ENCODE measurements at places on chromosomes 5 and 9. TPM values are rescaled to one million over a fixed set of nuclear protein-coding genes. Genes with fewer than 3 reads are reported as not detected.

SERINC5 gene
- total RNA-seq: 17.2 TPM

LAMC3 gene
- total RNA-seq: not detected

GRCh38 chr5:114070093-114070722 is 291.7 kb upstream of the KCNN2 start:
- H3K36me3 ChIP-seq: no peaks in the 10 kb centered on the region
- no peaks in the 10 kb centered on the region for H3K4me1 ChIP-seq
- H3K4me3 ChIP-seq: no peak overlapping the region
- no peak for DNase-seq
- no peak overlapping the region for H3K27ac ChIP-seq
- H3K27me3 ChIP-seq: peaks cover 12% of the 10 kb centered on the region

PCDHGB2 gene
- total RNA-seq: 0.88 TPM

- peaks cover 29% of the 10 kb centered on the region for H3K36me3 ChIP-seq
- peak overlapping the region; percentile 91 for H3K27ac ChIP-seq
- H3K27me3 ChIP-seq: no peaks in the 10 kb centered on the region
Measured at GRCh38 chr5:148829734-148830133, 3.3 kb downstream of the ADRB2 start.

- no peak overlapping the region for H3K27ac ChIP-seq
- no peaks in the 10 kb centered on the region for H3K36me3 ChIP-seq
- no peak for DNase-seq
- no peaks in the 10 kb centered on the region for H3K27me3 ChIP-seq
- no peaks in the 10 kb centered on the region for H3K4me1 ChIP-seq
Measured at GRCh38 chr5:92962752-92963151, 618.3 kb downstream of the NR2F1-AS1 start.

TRPM6 gene
- not detected for total RNA-seq

- H3K27me3 ChIP-seq: peaks cover 55% of the 10 kb centered on the region
- no peak overlapping the region for H3K27ac ChIP-seq
Measured at GRCh38 chr5:60469286-60469685, 230.7 kb downstream of the DEPDC1B start.

- H3K36me3 ChIP-seq: no peaks in the 10 kb centered on the region
- DNase-seq: no peak
- H3K4me1 ChIP-seq: no peaks in the 10 kb centered on the region
- H3K4me3 ChIP-seq: no peak overlapping the region
Measured at GRCh38 chr9:136311051-136312008, 7.4 kb upstream of the CCDC187 start.

Data from MCF 10A (cell line).